ENCODE measurements at places on chromosomes 1 and 21.

DNA sequence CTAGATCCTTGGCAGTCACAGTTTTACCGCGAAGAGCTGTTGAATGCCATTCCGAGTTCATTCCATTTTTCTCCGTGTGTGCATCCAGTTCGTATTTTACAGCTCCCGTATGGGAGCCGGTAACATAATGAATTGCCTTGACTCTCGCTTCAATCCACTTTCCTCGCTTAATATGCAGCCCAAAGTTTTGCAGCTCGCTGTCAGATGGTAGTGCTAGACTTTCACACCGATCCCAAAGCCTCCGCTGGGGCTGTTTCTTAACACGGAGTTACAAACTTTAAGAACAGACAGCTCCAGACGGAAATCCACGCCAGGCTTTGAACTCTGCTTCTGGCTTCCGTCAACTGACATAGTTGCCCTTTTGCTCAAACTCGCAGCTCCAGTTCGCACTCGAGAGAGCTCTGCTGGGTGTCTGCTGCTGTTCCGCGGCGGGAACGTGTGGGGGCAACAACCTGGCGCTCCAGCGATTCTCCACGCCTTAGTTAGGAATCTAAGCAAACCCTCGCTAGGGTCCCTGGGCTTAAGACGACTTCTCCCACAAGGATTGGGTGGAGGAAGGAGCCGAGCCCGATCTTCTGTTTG, 3.5 kb upstream of the ARID1A start:
- peak; percentile 95 for DNase-seq

GRCh38 chr1:67367370-67368045, 59.8 kb downstream of the IL12RB2 start:
- DNase-seq: no peak

- DNase-seq: no peak
Observed at GRCh38 chr1:110452330-110452729, 1.4 kb downstream of the PROK1 start.

GRCh38 chr1:173266841-173267240, 59.7 kb upstream of the TNFSF4 start:
- DNase-seq: no peak

GRCh38 chr21:25624511-25624910, 14.5 kb upstream of the JAM2 start:
- no peak for DNase-seq

- no peak for DNase-seq
Observed at GRCh38 chr1:113190078-113190477, 117.1 kb downstream of the LRIG2 start.

GRCh38 chr1:109249654-109250401, 489 bp downstream of the CELSR2 start:
- no peak for DNase-seq

- peak; percentile 43 for DNase-seq
Observed at GRCh38 chr1:40095806-40096205, 1.2 kb downstream of the PPT1 start.

DNA sequence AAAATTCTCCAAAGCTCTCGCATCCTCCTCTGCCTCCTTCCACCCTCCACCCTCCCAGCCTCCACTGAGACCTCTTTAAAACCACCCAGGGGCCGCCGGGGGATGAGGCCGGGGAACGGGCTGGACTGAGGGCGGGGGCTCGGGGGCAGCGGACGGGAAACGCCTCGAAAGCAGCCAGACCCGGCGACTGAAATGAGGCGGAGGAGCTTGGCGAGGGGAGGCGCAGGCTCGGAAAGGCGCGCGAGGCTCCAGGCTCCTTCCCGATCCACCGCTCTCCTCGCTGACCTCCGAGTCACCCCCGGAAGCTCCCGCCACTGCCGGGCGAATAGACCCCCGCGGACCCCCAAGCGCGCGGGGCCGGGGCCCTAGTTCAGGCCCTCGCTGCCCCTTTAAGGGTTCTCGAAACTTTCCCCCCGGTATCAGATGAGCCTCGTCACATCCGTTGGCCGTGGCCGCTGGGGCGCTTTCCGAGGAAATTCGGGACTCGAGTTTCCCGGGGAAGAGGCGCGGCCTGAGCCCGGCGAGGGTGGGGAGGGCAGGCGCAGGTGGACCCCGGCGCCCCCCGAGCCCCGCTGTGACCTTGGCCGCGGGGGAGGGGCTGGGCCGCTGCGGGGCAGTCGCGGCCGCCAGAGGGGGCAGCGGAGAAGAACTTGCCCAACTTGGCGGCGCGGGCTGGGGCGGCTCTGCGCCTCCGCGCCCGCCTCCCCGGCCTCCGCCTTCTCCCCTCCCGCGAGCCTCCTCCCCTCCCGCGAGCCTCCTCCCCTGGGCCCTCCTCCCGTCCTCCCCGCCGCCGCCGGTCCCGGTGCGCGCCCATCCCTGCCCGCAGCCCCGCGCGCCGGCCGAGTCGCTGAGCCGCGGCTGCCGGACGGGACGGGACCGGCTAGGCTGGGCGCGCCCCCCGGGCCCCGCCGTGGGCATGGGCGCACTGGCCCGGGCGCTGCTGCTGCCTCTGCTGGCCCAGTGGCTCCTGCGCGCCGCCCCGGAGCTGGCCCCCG, at the start of gene BACE2:
TSS of gene BACE2 (plus strand) at position 813 of the 995 bp plus-strand sequence. CDS start at position 917, 104 bp downstream.
- DNase-seq: peak; percentile 72
